ENCODE measurements at places on chromosomes 4 and X.

DNA sequence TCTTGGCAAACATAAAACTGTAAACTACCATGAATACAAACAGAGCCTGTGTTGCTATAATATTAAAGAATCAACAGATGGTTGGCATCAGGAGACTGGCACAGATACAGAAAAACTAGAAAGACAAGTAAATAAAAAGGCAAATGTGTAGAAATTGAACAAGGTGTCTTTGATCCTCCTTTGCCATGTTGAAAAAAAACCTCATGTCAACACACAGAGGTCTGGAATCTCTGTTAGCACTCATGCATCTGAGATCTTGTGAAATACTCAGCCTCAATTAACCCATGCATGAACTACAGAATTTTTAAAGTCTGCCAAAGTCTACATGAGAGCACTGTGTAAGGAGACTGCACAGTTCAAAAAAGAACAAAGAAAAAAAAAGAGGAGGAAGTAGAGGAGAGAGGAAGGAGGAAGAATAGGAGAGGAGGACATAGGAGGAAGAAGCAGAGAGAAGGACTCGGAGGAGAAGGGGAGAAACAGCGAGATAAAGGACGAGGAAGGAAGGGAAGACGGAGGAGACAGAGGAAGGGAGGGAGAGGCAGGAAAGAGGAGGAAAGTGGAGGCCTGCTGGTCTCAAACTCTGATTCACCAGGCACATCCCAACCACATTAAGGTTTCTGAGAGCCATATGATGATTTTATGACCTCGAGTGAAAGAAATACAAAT is 52.8 kb downstream of the PRDM5 start:
- no peak for DNase-seq

- DNase-seq = no peak
Measured at GRCh38 chr4:53956053-53956452, 108.4 kb downstream of the CHIC2 start.

DNA sequence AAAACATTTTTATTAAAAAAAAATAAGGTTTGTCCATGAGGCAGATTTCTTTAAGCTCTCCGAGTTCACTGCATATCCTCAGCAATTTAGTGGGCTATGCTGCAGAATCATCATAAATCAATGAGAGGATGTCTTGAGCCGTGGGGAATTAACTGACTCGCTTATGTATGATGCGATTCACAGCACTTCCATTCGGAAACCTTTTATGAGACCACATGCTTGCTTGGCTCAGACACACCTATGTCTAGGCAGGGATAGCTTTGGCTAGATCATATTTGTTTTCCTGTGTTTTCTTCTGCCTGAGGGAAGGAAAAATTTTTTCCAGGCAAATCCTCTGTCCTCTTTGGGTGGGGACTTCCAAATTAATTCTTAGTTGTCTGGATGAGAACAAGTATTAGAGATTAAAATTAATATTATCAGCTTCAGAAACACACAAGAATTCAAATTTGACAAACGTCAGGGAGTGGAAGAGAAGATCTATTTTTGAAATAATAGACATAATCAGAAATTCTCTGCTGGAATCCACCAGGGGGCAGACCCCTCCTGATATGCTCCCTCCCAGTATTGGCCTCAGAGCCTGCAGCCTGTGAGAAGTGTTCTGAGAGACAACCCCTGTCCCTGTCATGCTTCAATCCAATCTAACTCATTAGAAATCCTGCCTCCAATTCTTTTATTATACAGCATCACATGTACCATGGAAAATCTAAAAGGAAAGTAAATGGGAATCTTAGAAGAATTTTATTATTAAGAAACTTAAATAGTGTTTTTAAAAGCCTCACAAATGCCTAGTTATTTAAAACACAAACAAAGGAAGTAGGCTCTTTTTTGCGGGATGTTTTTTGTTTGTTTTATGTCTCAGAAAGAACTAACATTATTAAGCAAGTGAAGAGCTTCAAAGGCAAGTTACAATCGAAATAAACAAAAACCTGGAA is 345.1 kb upstream of the TACR3 start:
- DNase-seq = no peak

GRCh38 chr4:25809996-25810395 is 52.8 kb downstream of the SEL1L3 start:
- no peak for DNase-seq

GRCh38 chr4:29900336-29900735 is 819.8 kb upstream of the PCDH7 start:
- no peak for DNase-seq

DNA sequence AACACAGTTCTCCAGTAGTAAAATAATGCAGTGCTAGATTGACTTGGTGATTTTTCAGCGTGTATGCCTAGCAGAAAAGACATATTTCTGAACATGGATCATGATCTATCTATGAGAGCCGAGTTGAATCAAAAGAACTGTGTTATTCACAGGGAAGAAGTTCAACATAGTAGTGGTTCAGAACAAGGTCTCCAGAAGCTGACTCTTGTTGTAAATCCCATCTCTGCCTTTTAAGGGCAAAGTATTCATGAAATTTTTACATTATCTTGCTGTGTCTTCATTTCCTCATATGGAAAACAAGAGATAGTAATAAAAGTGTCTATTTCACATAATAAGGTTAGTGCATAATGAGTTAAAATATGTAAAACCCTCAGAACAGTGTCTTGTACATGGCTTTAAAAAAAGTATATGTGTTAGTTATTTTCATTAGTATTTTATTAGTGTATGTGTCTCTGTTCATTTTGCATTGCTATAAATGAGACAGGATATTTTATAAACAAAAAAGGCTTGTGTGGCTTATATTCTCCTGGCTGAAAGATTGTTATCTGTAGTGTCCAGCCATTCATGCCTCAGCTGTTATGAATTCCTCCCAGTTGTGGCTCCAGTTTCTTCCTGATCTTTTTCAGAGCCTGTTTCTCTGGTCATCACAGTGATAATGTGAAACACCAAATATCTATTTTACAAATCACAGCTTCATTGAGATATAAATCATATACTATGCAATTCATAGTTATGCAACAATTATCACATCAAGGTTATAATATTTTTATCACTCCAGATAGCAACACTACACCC is 1351.2 kb downstream of the STIM2 start:
- no peak for DNase-seq

GRCh38 chrX:13440176-13440575 is 120.3 kb upstream of the ATXN3L start:
- no peak for DNase-seq
